Effector CD4-positive, alpha-beta T cell (primary cell): ENCODE measurements at places on chromosomes 16 and 17.

GRCh38 chr16:81485824-81486539, 41.4 kb downstream of the CMIP start:
- DNase-seq, result no peak

- DNase-seq, result no peak
Observed at GRCh38 chr17:34485999-34486398, 93.4 kb upstream of the TMEM132E start.

- DNase-seq, result no peak
Observed at GRCh38 chr16:79100447-79100846, 500.1 kb downstream of the MAF start.

DNA sequence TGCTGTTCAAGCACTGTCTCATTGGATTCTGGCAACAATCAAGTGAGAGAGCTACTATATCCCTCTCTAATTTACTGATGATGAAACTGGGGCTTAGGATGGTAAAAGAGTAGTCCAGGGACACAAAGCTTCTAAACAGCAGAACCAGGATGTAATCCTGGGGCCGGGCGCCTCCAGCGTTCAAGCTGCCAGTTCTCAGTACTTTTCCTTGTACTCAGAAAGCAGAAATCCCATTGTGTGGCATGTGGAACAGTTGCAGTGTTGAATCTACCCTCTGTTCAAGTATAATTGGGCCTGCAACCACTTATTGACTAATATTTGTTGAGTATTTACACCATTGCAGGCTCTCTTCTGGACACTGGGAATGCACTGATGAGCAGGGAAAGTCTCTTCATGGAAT, 14.5 kb upstream of the CDH13 start:
- no peak for DNase-seq

DNA sequence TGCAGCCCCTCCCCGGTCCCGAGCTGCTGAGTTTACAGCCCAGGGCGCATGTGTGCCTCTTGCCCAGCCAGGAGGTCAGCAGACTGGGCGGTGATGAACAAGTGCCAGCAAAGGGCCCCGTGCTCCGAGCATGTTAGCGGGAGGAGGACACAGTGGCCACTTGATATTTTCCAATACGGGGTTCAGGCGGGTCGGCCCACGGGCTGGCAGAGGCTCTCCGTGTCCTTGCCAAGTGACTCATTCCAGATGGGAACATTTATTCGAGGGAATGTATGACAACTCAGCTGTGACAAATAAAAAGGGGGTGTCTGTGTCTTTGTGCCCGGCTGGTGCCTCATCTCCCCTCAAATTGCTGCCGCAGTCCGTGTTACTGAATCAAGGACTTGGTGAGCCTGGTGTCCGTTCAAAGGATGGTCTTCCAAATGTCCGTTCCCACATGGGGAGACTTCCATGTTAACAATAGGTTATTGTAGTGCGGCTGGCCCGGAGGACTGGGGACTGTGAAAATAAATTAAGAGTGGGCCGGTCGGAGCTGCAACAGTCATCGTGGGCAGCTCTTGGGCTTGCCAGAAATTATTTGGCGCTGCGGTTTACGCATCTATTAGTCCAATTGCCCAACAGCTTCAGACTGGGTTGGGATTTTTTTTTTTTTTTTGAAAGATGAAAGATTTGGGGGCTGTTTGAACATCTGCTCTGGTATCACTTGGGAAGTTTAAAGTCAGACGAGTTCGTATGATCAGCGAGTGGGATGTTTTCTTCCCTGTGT, 174.0 kb upstream of the CIBAR2 start:
- DNase-seq, result no peak

DNA sequence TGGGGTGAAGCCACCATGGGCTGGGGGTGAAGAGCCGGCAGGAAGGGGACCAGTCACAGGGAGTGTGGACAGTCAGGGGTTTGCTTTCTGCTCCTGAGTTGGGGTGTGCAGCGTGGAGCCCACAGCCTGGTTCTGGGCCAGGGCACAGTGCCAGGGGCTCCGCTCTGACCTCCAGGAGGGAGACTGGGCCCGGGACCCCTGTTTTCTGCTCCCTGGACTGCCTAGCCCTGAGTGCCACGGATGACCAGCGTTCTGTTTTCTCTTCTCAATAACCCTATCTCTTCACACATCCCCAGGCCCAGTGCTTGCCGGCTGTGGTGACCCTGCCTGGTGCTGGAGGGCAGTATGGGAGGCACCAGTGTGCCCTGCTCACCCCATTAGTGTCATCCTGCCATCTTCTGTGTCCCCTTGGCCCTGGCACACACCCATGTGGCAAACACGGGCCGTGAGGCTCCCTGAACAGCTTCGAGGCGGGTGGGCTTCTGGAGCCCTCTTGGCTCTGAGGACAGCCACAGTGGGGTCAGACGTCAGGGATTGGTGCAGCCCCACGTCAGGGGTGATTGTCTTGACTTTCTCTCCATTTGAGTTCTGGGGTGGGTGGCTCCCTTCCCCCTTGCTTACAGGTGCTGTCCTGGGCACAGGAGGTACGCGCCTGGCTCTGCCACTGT, 1.1 kb downstream of the CEMP1 start:
- DNase-seq, result no peak

DNA sequence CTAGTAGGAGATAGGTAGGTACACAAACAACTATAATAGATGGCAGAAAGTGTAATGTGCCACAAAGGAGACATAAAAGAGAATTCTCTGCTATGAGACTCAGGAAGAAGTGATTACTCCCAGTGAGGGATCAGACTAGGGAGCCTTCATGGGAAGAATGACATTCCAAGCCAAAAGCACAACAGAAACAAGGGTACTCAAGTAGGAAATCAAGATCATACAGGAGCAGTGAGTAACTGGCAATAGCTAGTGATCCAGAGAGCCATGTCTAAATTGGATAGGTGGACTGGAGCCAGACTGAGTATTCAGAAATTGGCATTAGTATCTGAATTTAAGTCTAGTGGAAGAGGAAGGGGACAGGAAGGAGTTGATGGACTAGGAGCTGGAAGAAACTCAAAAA, 10.7 kb downstream of the RFFL start:
- DNase-seq, result no peak

GRCh38 chr16:35510701-35511100, 2051.3 kb downstream of the TP53TG3F start:
- no peak for DNase-seq

- DNase-seq, result peak; percentile 65
Observed at GRCh38 chr17:63406689-63407330, 39.3 kb downstream of the CYB561 start.

DNA sequence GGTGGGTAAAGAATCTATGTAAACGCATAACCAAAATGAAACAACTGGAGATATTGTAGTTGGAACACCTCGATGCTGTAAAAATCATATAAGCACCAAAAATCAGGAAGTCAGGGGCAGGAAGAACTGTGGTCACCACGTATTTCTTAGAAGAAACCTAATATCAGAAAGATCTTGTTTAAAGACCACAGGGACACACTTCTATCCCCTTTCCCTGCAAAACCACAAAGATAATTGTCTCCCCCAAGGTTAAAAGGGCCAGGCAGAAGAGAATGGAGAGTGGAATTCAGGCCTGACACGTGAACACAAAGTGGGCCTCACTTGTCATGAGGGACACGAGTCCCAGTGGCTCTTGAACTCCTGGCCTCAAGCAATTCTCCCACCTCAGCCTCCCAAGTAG, 68.1 kb downstream of the GSG1L start:
- DNase-seq, result no peak

- DNase-seq, result no peak
Observed at GRCh38 chr17:64772845-64773299, 110.8 kb upstream of the SMURF2 start.

- no peak for DNase-seq
Observed at GRCh38 chr16:11605891-11606290, 19.2 kb upstream of the LITAF start.

GRCh38 chr16:77974883-77975282, 47.5 kb upstream of the CLEC3A start:
- no peak for DNase-seq

- DNase-seq, result no peak
Observed at GRCh38 chr17:33596899-33597298, 303.8 kb upstream of the ASIC2 start.

DNA sequence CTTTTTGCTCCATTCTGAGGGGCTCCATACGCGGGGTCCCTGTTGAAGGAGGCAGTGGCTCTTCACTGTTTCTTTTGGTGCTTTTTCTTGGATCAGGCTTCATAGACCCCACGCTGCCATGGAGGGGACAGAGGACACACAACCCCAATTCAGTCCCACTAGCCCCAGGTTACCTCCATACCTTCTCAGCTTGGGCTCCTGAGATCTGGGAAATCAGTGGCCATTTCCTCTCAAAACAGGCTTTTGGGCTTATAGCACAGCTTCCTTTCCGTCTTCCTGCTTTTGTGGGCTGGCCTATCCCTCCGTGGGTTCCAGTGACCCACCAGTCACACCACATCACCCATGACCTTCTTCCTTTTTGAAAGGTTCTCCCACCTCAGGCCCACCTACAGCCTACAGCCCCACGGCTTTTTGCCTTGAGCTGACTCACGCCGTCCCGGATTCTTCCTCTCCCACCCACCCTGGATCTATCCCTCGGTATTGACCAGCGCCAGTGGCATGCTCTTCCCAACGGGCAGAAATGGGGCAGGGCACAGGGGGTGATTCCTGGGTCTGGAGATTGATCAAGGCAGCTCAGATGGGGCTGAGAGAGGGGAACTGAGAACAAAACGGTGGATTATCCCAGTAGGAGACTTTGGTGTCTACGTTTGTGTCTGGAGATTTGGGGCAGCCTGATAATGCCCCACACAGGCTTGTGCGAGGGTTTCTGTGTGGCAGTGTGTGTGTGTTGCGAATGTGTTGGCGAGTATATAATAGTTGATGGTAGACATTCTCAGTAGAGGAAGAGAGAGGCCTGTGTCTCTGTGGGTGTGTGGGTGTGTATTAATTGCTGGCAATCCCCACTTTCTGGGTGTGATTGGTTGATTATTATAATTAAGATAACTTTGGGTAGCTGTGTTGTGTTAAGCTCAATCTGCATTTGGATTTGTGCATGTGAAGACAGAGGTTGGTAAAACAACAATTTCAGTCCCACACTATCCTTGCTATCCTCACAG, 3.8 kb downstream of the TBX21 start:
- DNase-seq, result no peak

DNA sequence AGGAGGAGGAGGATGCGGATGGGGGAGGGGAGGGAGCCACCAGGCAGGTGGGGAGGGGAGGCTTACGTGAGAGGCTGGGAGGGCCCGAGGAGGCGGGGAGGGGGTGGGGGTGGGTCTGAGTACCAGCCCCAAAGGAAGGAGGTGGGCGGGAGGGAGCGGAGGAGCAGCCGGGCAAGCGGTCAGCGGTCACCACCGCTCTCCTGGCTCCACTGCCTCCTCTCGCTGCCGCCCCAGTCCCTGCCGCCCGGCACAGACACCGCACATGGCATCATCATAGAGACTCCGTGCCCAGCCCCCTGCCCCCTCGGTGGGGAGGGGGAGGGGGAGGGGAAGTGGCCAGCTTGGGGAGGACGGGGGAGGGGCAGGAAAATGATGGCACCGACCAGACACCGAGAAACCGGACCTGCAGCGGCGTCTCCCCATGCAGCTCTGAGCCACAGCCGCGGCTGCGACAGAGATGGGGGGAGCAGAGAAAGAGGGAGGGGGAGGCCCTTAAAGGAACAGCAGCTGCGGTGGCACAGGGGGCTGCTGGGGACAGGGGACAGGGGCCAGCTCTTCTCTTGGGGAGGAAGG, at the start of gene TLCD3B:
TSS of gene TLCD3B (minus strand) at position 431 of the 573 bp plus-strand sequence. CDS start 744 bp downstream, outside the sequence.
- no peak for DNase-seq

DNA sequence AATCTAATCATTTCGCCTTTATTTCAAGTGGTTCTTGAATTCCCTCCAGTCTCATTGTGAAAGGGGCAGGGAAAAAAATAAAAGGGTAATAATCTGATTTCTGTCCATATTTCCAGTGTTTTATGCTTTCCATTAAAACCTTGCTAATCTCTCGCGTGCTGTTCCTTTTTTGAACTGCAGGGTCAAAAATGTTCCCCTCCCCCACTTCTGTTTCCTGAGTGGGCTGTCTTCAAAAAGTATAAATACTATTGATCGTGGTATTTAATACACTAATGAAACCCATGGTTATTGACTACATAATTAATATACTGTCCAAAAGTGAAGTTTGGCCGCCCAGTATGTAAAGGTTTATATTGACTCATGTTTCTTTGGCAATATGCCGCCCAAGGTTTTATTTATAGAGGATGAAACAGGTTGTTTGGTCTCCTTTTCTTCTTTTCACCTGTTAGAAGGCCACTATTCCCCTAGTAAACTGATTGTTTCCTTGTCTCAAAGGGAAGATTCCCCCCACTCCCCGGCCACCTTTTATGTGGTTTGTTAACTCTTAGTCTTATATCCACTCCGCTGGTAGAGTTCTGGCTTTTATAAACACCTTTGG, 69.7 kb downstream of the RPA1 start:
- DNase-seq, result no peak

- DNase-seq, result no peak
Observed at GRCh38 chr17:43669971-43670644, 8.4 kb upstream of the MEOX1 start.

- no peak for DNase-seq
Observed at GRCh38 chr17:55284001-55284884, 19.5 kb downstream of the HLF start.

GRCh38 chr17:4475001-4475400, 23.7 kb upstream of the SPNS2 start:
- DNase-seq, result no peak

DNA sequence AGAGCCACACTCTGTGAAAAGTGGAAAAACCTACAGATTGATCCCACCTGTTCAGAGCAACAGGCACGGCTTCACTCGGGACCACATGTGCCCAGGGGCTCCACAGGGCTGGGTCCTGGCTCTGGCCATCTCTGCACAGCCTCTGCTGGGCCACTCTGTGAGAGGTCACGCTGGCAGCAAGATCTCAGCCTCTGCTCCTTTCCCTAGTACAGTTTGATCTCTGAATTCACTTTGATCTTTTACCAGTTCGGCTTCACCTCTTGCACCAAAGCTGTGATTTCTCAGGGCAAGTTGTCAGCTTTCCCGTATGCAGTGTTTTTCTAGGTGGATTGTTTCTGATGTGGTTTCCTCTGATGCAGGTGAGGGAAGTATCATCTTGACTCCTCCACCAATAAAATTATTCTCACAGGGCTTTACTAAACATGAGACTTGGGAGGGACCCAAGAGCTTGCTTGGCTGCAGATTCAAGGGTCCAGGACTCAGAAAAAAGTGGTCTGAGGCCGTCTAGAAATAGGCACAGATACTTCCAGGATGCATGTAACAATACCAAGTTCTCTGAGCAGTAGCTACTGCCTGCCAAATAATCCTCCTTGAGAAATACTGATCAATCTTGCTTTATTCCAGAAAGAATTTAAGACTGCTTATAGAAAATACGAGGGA, 24.0 kb upstream of the ALDH3A1 start:
- DNase-seq, result no peak

GRCh38 chr17:37133136-37133535, 184.4 kb downstream of the AATF start:
- DNase-seq, result no peak

- no peak for DNase-seq
Observed at GRCh38 chr17:76462556-76463290, 4.7 kb upstream of the AANAT start.

DNA sequence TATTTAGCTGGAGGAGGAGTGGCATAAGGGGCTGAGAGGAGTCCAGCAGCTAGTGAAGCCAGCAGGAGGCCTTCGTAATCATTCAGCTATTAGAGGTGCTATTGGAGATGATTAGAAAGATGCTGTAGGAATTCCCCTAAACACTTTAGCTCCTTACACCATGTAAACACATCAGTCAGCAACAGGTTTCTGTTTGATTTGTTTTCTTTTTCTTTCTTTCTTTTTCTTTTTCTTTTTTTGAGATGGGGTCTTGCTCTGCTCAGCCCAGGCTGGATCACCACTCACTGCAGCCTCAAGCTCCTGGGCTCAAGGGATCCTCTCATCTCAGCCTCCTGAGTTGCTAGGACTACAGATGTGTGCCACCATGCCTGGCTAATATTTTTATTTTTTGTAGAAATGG, 10.6 kb upstream of the SEPHS2 start:
- DNase-seq, result no peak
